ENCODE measurements at places on chromosomes 1 and 21.

- DNase-seq, result no peak
These were observed 255.5 kb downstream of the CTH start for GRCh38 chr1:70666381-70667140.

GRCh38 chr1:37448691-37449417, 25.5 kb upstream of the ZC3H12A start:
- no peak for DNase-seq

DNA sequence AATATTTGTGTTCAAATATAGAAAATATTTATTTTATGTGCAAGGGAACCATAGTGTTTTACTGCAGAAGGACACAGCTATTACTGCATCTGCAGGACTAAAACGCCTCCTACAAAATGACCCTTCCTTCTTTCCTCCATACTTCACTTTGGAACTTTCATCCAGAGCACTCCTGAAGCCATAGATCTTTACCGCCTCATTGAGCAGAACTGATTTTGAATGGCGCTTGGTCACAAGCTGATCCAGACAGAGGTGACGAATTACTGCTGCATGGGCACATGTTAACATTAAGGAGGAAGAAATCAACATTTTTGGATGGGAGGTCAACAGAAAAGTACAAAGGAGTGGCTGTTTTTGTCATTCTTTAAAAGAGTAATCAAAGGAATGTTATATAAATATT, 931.6 kb downstream of the NCAM2 start:
- no peak for DNase-seq

GRCh38 chr1:56194701-56195300, 384.6 kb downstream of the PLPP3 start:
- DNase-seq, result no peak

- no peak for DNase-seq
These were observed 125.9 kb downstream of the ATP5PO start for GRCh38 chr21:33789697-33790096.

DNA sequence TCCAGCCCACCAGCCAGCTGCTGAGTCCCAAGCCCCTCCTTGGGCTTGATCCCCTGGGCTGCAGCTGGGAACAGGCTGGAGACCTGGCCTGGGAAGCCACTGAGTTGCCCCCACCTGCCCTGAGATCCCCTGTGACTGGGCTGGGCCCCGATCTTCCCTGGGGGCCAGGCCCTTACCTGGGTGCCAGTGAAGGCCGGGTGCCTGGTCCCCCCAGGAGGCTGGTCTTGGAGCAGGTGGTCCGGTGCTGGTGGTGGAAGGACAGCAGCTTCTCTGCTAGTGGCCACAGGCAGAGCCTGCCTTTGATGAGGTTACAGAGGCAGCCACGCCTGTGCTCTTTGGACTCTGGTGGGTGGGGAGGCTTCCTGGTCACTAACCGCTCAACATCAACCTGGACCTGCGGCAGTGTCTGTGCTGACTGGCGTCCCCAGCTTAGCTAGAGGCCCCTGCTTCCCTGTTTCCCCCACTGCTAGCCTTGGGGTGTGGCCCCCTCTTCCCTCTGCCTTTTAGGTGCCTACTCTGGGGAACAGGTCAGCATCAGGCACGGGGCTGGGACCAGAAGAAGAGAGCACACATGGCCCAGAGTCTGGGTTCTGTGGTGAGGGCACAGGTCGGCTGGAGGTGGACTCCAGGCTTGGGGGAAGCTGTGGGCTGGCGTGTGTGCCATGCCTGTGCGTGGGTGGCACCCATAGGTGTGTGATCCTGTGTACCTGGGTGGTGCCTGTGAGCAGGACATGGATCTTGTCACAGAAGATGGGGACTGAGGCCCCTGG, at the start of gene EPS8L3:
Gene EPS8L3 (minus strand): TSS at position 278 of the 770 bp plus-strand sequence. CDS start 2,174 bp downstream, outside the sequence.
- DNase-seq, result peak; percentile 41

- no peak for DNase-seq
These were observed 2.8 kb downstream of the SCNN1D start for GRCh38 chr1:1282998-1283397.

GRCh38 chr21:41209016-41209619, 41.2 kb downstream of the BACE2 start:
- no peak for DNase-seq

- no peak for DNase-seq
These were observed 41.2 kb upstream of the B3GALNT2 start for GRCh38 chr1:235545292-235545930.

DNA sequence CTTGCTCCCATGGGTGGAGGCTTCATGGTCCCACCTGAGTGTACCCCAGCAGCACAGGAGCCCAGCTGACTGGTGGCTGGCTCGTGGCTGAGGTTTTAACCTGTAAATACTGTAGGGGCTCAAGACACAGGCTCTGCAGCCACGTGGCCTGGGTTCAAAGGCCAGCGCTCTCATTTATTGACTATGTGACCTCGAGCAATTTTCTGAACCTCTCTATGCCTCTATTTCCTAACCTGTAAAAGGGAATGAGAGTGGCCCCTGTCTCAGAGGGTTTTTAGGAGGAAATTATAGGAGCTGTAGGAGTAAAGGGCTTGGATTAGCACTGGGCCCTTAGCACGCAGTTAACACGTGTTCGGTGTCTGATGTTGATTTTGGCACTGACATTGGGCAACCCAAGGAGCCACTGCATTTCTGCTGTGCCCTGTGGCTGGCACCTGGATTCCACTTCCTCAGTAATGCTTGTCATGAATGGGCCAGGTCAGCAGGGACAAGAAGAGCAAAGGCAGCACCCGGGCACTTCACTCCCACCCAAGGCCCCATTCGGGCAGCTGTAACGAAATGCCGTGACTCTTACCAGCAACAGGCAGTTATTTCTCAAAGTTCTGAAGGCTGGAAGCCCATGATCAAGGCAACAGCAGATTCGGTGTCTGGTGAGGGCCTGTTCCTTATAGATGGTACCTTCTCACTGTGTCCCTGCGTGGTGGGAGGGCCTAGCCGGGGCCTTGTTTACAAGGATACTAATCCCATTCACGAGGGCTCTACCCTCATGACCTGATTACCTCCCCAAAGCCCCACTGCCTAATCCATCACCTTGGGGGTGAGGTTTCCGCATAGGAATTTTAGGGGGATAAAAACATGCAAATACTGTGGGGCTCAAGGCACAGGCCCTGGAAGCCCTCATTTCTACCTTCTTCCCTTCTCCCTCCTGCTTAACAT, 25.2 kb downstream of the ARHGEF10L start:
- DNase-seq, result peak; percentile 82

DNA sequence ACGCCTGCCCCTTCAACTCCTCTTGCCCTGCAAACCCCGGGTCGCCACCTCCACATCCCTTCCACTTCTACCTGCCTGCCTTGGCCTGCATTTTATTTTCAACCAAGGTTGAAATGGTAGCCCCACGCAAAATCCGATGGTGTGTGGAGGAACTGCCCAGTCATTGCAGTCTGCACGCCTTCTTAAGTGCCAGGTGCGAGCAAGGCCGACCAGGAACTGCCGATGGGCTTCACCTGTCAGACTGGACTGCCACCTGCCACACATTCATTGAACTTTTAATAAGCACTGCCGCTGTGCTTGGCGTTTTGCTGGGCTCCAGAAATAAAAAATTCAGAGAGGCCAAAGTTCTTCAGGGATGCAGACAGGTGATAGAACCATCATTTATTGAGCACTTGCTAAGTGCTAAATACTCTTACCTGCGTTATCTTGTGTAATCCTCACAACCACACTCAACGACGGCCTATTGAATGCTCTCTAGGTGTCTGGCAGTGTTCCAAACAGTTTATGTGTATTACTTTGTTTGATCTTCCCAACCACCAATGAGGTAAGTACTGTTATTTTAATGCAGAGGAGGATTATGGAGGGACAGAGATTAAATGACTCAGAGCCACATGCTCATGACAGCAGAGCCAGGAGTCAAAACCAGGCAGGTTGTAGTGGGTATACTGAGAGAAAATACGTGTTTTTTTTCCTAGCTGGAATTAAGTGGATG, 36.2 kb downstream of the CACHD1 start:
- DNase-seq, result peak; percentile 52

- DNase-seq, result peak; percentile 73
These were observed 83.5 kb downstream of the MAN1C1 start for GRCh38 chr1:25700144-25700523.

- DNase-seq, result no peak
These were observed 105.5 kb upstream of the RUNX3 start for GRCh38 chr1:25035523-25036116.

- DNase-seq, result peak; percentile 55
These were observed 216.9 kb downstream of the RYR2 start for GRCh38 chr1:237258871-237259270.

DNA sequence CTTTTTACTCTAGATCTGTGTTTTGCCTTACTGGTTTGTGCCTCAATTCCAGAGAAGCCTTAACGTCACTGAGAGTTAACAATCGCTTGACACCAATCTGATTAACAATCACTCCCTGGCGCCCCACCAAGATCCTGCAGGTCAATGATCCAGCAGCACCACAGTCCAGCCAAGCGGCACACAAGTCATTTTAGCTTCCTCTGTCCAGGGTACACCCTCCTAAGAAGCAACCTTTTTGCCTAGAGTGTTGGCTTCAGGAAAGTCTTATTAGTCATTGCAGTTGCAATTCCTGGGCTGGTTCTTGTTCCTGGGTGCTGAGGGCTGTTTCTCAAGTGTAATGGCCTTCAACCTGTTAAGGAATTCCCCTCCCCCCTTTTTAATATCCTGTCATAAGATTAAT, 323.0 kb upstream of the USP25 start:
- DNase-seq, result no peak

DNA sequence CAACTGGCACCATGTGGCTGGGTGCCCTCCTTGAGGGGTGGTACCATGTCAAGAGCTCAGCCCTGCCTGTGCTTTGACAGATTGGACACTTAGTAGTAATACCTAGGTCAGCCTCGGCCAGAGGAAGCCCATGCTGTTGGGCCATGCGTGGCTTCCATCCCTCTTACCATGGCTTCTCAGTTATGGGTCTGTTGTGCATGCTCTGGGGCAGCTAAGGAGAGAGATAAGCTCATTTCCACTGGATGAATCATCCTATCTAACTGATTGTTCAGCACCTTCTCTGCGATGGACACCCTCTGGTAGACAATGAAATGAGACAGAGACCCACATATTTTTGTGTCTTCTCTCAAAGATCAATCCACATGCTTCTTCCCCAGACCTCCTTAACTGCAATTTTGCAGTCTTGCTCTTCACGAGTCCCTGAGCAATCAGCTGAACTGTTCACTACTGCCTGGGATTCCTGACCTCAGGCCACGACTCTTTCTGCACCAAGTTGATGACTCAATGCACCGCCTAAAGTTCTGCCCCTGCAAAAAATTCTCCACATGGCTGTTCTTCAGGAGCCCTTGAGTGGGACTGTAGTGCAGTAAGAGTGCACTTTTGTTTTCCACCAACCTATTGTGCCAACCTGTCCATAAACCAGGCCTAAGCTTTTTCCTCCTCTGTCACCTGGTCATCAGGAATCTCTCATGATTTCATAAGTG, 6.9 kb upstream of the TRIM62 start:
- no peak for DNase-seq

GRCh38 chr21:39318091-39318959, 4.9 kb upstream of the BRWD1 start:
- no peak for DNase-seq

DNA sequence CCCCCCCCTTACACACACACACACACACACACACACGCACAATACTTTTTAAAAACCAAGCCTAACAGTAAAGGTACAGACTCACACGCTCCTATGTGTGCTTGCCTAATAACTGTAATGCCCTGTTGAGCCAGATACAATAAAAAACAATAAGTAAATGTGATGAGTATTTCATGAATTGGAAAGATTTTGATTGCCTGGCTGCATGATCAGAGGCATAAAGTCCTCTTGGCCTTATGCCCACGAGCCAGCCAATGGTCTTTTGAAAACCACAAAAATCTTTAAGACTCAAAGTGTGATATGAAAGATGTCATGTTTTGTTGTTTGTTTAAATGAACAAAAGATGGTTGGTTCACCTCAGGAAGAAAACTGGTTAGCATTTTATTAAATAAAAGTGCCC, 441.9 kb upstream of the ZRANB2 start:
- no peak for DNase-seq

DNA sequence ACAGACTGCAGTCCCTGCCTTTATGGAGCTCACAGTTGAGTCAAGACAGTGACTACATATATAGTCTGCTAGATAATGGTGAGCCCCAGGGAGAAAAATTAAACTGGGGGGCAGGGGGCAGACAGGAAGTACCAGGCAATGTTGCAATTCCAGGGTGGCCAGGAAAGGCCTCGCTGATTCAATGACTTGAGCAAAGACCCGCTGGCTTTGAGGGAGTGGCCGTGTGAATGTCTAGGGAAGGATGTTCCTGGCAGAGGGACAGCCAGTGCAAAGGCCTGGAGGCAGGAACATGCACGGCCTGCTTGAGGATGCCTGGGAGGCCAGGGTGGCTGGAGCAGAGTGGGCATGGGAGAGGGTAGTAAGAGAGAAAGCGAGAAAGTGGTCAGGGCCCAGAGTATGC, 23.0 kb upstream of the EPHA8 start:
- DNase-seq, result no peak
